NCI-H748 treated with DMSO at 0.1 percent for 48 hours (cell line): ENCODE measurements at places on chromosomes 7 and 10.

- no peak for DNase-seq
Measured at GRCh38 chr7:4015371-4015770, 666.7 kb upstream of the FOXK1 start.

- no peak for DNase-seq
Measured at GRCh38 chr7:12423355-12423996, 19.8 kb upstream of the VWDE start.

- no peak for DNase-seq
Measured at GRCh38 chr7:113083132-113083815, 3.4 kb downstream of the GPR85 start.

DNA sequence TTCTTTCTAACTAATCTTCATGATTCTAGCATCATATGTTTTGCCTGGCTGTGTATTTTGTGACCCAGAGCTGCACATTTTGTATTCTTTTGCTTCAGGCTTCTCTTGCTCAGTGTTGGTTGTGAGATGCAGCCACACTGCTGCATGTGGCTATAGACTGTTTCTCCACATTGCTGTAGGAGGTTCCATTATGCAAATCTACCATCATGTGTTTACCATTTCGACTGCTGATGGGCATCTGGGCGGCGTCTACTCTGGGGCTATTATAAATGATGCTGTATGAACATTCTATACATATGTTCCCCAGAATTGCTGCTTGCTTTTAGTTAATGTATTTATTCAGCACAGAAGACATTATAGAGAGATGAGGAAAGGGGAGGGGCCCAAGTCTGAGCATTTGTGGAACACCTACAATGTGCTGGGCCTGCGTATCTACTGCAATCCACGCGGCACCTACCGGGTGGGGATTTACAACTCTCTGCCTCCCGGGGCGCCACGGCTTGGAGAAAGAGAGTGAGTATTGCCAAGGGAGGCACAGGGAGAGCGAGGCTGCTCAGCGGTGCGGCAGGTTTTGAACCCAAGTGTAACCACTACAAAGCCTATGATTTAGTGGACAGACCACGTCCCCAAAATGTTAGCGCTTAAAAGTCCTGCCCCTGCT, 172.5 kb downstream of the PRKAG2 start:
- no peak for DNase-seq

GRCh38 chr7:50781381-50782293, 1.1 kb downstream of the GRB10 start:
- DNase-seq: no peak

DNA sequence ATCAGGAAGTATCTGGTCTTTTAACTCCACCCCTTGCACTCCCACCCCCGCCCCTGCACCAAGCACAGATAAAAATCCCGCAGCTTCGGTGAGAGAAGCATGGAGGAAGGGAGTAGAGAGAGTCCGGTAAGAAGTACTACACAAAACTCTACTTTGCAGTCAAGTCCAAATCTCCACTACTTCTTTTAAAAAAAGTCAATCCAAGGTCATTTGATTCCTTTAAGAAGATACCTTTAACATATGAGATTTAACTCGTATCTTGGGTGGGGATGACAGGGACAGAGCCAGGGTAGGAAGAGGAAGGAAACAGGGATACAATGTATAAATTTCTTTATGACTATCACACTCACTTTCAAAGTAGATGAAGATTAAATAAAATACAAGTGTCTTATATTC, 132.1 kb downstream of the NRBF2 start:
- DNase-seq: peak; percentile 11

- DNase-seq: no peak
Measured at GRCh38 chr7:102817616-102818573, 69.1 kb downstream of the FAM185A start.

DNA sequence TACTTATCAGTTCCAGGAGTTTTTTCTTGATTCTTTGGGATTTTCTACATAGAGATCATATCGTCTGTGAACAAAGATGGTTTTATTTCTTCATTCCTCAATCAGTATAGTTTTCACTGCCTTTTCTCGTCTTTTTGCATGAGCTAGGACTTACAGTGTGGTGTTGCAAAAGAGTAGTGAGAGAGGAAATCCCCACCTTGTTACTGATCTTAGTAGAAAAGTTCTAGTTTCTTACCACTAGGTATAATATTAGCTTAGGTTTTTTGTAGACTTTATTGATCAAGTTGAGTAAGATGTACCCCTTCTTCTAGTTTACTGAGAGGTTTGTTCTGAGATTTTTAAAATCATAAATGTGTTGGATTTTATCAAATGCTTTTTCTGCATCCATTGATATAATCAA, 123.3 kb downstream of the TMEM26 start:
- no peak for DNase-seq

DNA sequence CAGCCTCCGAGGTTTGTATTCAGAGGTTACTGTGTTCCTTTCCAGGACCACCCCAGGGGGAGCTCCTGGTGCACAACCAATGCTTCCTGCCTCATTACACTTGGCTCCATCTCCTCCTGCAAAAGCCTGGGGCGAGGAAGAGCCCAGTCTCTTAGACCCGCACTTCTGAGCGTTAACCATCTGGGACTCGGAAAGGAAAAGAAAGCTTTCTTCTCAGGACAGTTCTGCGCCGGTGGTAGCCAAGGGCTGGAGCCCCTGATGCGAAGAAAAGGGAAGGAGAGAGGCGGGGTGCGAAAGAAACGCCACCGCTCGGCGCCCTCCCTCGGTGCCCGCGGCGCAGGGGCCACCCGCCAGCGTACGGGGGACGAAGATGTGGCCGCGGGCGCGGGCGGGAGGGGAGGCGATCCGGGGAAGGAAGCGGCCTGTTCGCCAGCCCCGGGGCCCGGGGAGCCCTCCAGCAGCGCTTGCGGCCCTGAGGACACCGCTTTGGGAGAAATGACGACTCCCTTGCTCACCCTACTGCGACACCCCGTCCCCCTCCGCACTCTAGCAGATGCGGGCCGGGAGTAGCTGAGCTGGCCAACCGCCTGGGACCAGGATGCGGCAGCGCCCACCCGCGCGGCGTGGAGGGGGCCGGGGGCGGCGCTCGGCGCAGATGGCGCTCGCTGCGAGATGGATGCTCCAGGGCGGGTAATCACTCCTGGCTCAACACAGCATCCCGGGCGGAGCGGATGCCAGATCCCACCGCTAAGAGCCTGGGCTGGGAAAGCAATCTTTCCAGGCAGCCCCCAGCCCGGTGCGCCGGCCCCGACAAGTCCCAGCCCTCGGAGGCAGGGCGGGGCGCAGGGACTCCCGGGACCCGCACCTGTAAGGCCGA, 1.3 kb downstream of the NRCAM start:
- DNase-seq: peak; percentile 57

DNA sequence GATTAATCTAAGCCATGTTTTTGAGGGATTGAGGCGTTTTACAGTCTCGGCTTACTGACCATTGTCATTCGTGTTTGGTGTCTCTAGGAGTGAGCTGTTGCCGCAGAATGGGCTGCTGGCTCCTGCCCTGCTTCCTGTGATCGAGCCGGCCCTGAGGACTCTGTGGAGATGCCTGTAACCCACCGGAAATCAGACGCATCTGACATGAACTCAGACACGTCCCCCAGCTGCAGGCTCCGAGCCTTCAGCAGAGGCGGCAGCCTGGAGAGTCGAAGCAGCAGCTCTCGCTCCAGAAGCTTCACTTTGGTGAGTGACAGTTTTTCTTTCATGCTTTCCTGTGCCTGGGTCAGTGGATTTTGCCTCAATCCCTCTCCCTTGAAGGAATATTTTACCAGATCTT, 28.8 kb downstream of the PROSER2 start:
- no peak for DNase-seq

GRCh38 chr7:152366662-152367061, 69.1 kb downstream of the KMT2C start:
- DNase-seq: no peak

- no peak for DNase-seq
Measured at GRCh38 chr10:117502421-117503243, 39.9 kb upstream of the EMX2 start.

- no peak for DNase-seq
Measured at GRCh38 chr7:38554586-38554985, 76.6 kb downstream of the AMPH start.

GRCh38 chr10:97601268-97602215, 12.0 kb downstream of the C10orf62 start:
- no peak for DNase-seq

DNA sequence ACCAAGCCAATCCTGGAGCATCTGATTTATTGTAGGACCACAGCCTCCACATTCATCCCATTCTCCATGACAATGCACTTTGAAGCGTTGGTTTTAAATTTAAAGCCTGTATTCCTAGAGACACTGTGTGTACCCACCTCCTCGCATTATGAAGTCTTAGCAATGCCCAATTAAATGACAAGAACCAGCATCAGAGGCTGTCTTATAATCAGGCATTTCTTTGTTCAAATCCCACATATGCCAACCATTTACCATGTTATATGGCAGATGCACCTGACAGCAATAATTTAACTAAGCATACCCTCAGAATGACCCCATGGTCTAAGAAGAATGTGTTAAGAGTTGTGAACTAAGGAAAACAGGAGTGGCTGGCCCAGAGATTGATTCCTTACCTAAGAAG, 188.2 kb downstream of the IPMK start:
- no peak for DNase-seq

DNA sequence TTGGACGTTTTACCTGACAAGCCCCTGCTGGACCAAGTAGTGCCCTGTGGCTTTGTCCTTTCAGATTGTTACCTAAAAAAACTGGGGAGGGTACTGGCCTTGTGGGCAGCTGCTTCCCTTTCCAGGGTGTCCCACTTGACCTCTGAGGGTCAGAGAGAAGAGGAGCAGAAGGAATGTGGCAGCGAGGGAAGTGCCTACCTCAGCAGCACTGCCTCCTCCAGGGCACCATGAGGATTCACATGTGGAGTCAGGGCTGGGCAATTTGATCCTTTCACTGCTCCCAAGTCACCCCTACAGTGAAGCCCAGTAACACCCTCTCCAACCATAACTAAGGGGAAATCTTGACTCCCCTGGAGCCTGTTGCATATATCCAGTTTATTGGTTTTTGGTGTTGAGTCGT, 64.6 kb downstream of the ITGB1 start:
- no peak for DNase-seq

- DNase-seq: peak; percentile 13
Measured at GRCh38 chr7:117630501-117630900, 150.7 kb downstream of the CFTR start.

GRCh38 chr7:5197811-5198210, 7.8 kb downstream of the WIPI2 start:
- no peak for DNase-seq

DNA sequence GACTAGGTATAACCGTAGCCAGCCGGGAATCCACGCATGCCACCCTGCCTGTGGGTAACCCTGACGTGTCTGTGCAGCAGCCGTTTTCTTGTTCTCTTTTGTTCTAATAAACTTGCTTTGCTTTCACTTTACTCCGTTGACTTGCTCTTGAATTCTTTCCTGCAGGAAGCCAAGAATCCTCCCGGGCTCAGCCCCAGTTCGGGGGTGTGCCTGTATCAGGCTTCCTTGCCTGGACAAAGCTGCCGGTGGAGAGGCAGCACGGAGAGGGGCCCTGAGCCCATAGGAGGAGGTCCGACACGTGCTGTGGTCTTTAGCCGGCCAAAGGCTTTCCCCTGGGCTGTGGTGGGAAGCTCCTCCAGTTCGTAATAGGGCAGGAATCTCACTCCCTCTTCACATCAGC, 256.5 kb upstream of the PPP2R2D start:
- DNase-seq: no peak

- no peak for DNase-seq
Measured at GRCh38 chr7:786472-787255, 45.6 kb upstream of the SUN1 start.

GRCh38 chr10:1601406-1601805, 135.9 kb downstream of the ADARB2 start:
- DNase-seq: no peak

DNA sequence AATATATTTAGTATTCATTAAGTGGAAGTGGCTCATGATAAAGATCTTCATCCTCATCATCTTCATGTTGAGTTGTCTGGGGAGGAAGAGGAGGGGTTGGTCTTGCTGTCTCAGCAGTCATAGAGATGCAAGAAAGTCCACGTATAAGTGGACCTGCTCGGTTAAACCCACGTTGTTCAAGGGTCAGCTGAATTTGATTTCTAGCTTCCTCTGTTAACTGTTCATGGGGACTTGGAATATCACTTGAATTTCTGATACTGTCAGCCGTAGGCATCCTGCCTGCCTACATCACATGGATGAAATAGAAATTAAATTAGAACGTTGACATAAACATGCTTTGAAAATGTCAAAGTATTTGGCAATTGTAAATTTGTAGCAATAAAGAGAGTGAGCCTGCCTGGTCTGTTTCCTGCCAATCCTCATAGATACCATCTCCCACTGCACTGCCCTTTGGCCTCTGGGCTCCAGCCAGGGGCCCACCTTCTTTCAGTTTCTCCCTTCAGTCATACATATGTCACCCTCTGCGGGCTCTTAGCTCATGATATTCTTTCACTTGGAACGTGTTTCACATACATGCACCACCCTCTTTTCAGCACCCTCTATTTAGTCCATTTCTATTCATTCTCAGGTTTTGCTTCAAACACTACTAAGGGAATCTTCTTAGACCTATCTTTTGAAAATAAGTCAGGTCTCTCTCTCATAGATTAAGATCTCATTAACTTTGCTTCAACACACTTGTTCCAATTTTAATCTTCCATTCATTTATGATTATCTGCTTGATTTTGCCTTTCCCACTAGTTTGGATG, 376.3 kb downstream of the IPMK start:
- DNase-seq: no peak

DNA sequence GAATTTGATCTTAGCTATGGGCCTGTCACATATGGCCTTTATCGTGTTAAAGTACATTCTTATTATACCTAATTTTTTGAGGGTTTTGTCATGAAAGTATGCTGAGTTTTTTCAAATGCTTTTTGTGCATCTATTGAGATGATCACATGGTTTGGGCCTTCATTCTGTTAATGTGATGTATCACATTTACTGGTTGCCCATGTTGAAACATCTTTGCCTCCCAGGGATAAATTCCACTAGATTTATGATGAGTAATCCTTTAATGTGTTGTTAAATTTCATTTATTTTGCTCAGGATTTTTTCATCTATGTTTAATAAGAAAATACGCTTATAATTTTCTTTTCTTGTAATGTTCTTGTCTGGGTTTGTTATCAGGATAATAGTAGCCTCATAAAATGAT, 442.0 kb downstream of the MDFIC start:
- DNase-seq: no peak

GRCh38 chr7:40723829-40724228, 589.0 kb downstream of the SUGCT start:
- DNase-seq: no peak

- peak; percentile 53 for DNase-seq
Measured at GRCh38 chr7:4479367-4480039, 202.6 kb upstream of the FOXK1 start.

GRCh38 chr7:148696787-148697186, 1.9 kb upstream of the CUL1 start:
- no peak for DNase-seq

DNA sequence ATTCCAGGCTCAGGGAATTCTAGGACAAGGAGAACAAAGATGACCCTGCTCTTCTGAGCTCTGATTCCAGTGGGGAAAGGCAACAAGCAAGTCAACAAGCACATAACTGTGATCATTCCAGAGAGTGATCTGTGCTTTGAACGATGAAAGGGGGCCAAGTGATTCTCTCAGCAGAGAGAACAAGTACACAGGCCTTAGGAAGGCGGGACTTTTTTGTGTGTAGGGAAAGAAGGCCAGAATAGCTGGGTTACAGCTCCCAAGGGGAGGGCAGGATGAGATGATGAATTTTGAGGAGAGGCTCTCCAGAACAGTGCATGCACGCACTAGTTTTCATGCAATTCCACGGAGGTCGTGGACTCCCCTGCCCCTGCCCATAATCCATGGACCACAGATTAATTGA, 565.2 kb downstream of the SDK1 start:
- no peak for DNase-seq
